ENCODE measurements at places on chromosomes 3 and 15. TPM values are rescaled to one million over a fixed set of nuclear protein-coding genes. Genes with fewer than 3 reads are reported as not detected.

DNA sequence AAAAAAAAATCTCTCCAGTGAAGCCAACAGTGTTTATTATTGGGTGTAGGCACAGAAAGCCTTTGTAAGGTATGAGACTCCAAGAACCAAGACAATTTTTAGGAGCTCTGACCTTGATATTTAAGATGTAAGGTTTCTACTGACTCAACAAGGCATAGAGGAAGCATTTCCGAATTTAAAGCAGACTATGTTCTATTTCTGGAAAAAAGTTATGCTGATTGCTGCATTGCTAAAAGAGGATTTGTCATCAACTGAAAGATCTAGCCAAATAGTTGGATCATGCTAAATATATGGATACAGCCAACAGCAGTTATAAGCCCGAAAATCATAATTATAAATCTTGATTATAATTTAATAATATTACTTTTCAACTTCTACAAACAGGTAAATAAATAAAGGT, 53.3 kb upstream of the MELTF start:
- H3K27ac ChIP-seq: no peak overlapping the region
- H3K27me3 ChIP-seq: no peaks in the 10 kb centered on the region
- no peak overlapping the region for H3K4me3 ChIP-seq
- peaks cover 19% of the 10 kb centered on the region for H3K36me3 ChIP-seq
- DNase-seq: no peak

DNA sequence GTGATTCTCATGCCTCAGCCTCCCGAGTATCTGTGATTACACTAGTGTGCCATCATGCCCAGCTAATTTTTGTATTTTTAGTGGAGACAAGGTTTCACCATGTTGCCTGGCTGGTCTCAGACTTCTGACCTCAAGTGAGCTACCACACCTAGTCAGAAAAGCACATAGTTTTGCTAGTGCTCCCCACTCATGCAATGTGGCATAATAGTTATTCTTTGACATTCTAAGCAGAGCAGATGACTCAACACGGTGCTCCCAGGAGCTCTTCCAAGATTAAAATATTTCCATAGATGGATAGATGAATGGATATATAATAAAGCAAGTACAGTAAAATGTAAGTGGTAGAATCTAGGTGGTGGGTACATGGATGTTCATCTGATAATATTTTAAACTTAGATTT, 53.1 kb upstream of the GK5 start:
- H3K4me1 ChIP-seq: peaks cover 14% of the 10 kb centered on the region
- DNase-seq: no peak
- H3K4me3 ChIP-seq: no peak overlapping the region

GRCh38 chr3:149145356-149145755, 15.9 kb downstream of the HPS3 start:
- H3K36me3 ChIP-seq: peaks cover 42% of the 10 kb centered on the region
- H3K27me3 ChIP-seq: no peaks in the 10 kb centered on the region
- DNase-seq: no peak

GRCh38 chr3:155227141-155227540, 66.3 kb downstream of the STRIT1 start:
- no peaks in the 10 kb centered on the region for H3K4me1 ChIP-seq
- no peak for DNase-seq
- peaks cover 2% of the 10 kb centered on the region for H3K27me3 ChIP-seq
- no peaks in the 10 kb centered on the region for H3K36me3 ChIP-seq
- H3K27ac ChIP-seq: no peak overlapping the region
- no peak overlapping the region for H3K4me3 ChIP-seq

- peak overlapping the region; percentile 50 for H3K4me3 ChIP-seq
- H3K27me3 ChIP-seq: no peaks in the 10 kb centered on the region
- peak; percentile 55 for DNase-seq
- peaks cover 26% of the 10 kb centered on the region for H3K4me1 ChIP-seq
Observed at GRCh38 chr3:179068779-179069530, 2.7 kb downstream of the ZMAT3 start.

Gene SHC4
- total RNA-seq: 0.23 TPM

DNA sequence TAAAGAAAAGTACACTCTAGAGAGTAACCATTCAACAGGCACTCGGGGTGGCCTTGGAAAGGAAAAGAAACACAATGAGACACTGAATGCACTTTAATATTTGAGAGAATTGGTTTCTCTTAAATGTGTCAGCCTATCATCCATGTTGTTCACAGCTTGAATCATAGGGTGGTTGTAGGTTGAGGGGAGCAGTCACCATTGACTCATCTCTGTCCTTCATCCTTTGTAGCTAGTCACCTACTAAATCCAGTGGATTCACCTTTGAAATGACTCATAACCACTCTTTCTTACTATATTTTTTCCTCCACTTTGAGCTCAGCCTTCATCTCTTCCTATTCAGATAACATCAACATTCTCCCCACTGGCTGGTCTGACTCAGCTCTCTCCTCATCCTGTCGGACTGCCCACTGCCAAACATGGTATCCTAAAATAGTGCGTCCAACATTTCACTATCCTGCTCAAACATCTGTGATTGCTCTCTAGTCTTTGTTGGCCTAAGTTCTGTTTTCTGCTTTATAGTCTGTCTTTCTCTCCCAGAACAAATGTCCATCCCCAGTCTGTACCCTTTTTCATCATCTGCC, 182.7 kb upstream of the GADL1 start:
- peaks cover 2% of the 10 kb centered on the region for H3K36me3 ChIP-seq
- peaks cover 10% of the 10 kb centered on the region for H3K4me1 ChIP-seq

- no peak overlapping the region for H3K4me3 ChIP-seq
- no peak overlapping the region for H3K27ac ChIP-seq
- no peaks in the 10 kb centered on the region for H3K27me3 ChIP-seq
- no peak for DNase-seq
- H3K4me1 ChIP-seq: peaks cover 4% of the 10 kb centered on the region
Observed at GRCh38 chr3:136291302-136291701, 41.2 kb downstream of the PCCB start.

GRCh38 chr15:89041507-89041906, 46.7 kb upstream of the ABHD2 start:
- no peaks in the 10 kb centered on the region for H3K4me1 ChIP-seq
- no peak overlapping the region for H3K27ac ChIP-seq
- DNase-seq: no peak
- no peaks in the 10 kb centered on the region for H3K36me3 ChIP-seq
- H3K4me3 ChIP-seq: no peak overlapping the region

Gene KAT2B
- 108 TPM for total RNA-seq

Gene RFX7
- 42.5 TPM for total RNA-seq
